ENCODE measurements at places on chromosomes 1 and 21. TPM values are rescaled to one million over a fixed set of nuclear protein-coding genes. Genes with fewer than 3 reads are reported as not detected.

MROH7 gene
- not detected for total RNA-seq

TTLL10 gene
- not detected for total RNA-seq

SPRR2E gene
- not detected for total RNA-seq

COL16A1 gene
- total RNA-seq = 5.8 TPM

SHISAL2A gene
- not detected for total RNA-seq

RAD54L gene
- 12.1 TPM for total RNA-seq

MAP3K21 gene
- 12.0 TPM for total RNA-seq
